Activated CD8-positive, alpha-beta memory T cell treated with anti-CD3 and anti-CD28 coated beads, Interleukin-2, amount 50 U/mL, for 4 hours (primary cell): ENCODE measurements at places on chromosomes 11 and 22.

- DNase-seq, result no peak
These were observed 109.1 kb downstream of the RASSF10 start for GRCh38 chr11:13118194-13118593.

- no peak for DNase-seq
These were observed 4.6 kb downstream of the PDGFD start for GRCh38 chr11:104159356-104159755.

GRCh38 chr11:71185411-71185810 is 67.0 kb downstream of the SHANK2 start:
- no peak for DNase-seq

GRCh38 chr11:120284272-120284671 is 40.8 kb upstream of the TLCD5 start:
- no peak for DNase-seq

- no peak for DNase-seq
These were observed 541.9 kb upstream of the CCDC90B start for GRCh38 chr11:83827940-83828554.

DNA sequence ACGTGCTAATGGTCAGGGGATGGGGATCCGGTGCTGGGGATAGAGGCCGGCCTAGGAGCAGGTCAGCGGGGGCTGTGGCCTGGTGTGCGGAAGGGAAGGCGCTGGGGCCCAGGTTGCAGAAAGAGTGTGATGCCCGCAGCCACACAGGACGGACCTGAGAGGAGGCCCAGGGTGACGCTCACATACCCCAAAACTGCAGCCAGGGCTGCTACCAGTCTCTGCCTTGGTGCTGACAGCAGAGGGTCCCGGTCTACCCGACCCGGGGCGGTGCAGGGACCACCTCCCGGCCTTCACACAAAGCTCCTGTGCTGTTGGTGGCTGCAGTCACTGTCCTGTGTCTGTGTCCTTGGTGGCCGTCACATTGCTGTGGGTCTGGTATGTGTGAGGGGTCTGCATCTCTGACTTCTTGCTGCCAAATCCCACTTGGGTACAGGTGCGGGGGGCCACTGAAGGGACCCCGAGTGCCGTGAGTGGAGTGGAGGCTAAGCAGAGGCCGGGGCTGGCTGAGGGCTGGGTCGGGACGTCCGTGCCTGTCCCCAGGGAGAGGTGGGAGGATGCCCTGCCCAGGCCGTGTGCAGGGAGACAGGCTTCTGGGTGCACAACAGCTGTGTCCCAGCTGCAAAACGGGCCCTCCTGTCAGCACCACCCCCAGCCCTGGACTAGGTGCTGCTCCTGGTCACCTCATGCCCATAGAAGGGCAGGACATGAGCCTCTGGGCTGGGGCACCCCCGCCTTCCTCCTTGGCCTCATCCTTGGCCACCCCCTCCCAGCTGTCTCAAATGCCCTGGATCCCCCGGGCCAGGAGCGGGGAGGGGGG is 1.5 kb downstream of the LSP1 start:
- DNase-seq, result no peak

DNA sequence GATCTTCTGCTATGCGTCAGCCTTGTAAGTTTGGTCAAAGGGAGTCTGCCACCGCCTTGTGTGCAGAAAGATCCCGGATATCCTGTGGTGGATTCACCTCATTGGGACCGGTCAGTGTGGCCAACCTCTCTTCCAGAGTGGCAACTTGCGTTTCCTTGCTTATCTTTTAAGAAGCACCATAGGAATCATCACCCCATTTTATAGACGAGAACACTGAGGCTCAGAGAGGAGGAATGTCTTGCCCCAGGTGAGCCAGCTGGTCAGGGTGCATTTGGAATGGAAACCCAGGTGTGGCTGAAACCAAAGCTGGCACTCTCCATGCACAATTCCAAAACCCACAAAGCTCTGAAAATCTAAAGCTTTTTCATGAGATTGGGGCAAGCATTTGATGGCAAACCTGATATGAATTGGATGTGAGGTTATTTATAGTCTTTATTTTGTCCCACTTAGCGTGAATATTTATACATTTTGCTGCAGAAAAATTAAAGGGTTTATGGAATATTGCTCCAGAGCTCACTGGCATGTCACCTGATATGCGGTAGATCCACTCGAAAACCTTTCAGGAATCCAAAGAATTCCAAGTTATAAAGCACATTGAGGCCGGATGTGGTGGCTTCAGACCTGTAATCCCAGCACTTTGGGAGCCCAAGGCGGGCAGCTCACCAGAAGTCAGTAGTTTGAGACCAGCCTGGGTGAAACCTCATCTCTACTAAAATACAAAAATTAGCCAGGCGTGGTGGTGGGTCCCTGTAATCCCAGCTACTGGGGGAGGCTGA is 12.1 kb upstream of the EIF3D start:
- DNase-seq, result no peak

DNA sequence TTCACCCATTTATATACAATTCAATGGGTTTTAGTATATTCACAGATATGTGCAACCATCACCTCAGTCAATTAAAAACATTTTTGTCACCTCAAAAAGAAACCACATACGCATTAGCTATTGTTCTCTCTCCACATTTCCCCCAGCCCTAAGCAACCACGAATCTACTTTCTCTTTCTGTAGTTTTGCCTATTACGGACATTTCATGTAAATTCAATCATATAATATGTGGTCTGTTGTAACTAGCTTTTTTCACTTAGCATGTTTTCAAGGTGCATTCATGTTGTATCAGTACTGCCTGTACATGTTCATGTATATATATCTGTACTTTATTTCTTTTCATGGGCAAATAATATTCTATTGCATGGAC is 104.7 kb upstream of the RRM1 start:
- no peak for DNase-seq

- DNase-seq, result no peak
These were observed 411 bp downstream of the ACTN3 start for GRCh38 chr11:66546966-66547661.

- DNase-seq, result no peak
These were observed 12.6 kb downstream of the TCIRG1 start for GRCh38 chr11:68051191-68052136.

GRCh38 chr22:43745783-43746356 is 66.2 kb downstream of the EFCAB6 start:
- DNase-seq, result no peak

GRCh38 chr22:23305321-23305910 is 125.1 kb downstream of the BCR start:
- DNase-seq, result no peak

GRCh38 chr11:34313099-34313517 is 44.7 kb downstream of the ABTB2 start:
- DNase-seq, result no peak

DNA sequence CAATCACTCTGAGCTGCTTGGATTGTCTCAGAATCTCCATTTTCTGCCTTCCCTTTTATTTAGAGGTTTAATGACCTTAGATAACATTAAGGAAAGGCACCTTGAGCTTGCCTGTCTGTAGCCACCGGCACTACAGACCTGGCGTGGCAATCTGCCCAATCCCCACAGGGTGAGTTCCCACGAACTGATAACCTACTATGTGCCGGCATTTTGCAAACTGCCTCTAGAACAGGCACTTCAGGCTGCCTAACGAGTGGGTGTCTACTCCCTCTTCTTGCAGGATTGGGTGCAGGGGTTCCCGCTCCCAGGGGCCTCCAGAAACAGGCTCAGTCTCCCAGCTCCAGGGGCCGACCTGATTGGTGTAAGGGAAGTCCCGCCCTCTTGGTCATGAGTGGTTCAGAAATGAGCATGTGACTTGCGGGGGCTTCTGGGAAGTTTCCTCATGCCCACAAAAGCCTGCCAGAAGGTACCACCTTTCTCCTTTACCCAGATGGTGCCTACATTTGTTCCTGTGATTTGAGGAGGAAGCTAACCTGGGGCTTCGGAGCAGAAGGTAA is 120.0 kb upstream of the LDLRAD3 start:
- no peak for DNase-seq

DNA sequence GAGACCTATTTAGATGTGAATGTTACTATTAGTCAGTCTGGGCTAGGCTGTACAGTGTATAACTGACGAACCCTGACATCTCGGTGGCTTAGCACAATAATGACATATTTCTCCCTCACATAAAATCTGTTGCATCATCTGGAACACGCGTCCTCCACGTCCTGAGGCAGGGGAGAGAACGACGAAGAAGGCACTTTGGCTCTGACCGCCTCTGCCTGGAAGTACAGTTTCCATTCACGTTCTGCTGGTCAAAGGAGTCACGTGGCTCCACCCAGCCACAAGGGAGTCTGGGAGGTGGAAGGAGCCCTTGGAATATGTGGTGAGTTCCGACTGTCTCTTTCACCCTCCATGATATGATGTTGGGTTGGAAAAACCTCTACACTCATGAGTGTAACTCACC is 55.1 kb upstream of the CD82 start:
- no peak for DNase-seq

DNA sequence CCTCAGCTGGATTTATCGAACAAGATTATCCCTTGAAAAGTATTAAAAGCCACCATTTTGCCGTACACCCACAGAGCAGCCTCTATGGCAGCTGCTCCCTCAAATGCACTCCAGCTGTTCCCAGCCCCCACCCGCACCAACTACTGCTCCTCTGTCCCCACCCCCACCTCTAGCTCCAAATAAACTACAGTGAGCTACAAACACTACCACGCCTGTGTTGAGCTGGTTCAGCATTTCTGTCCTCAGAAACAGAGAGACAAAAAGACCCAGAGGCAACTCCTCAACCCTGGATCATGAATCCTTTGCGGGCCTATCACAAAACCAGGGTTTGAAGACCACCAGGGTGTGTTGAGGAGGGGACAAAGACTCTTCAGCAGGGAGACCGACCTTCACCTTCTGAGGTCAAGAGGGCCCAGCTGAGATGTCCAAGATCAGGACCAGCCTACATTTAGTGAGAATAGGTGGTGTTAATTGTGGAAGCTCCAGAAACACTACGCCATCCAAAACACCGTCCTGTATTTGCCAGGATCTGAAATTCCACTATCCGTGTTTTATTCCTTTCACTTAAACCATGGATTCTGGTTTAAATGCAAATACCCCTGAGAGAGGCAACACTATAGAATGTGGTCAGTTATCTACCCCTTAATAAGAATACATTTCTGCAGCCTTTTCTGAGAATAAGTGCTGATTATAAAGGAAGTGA is 195.9 kb downstream of the DSCAML1 start:
- no peak for DNase-seq

DNA sequence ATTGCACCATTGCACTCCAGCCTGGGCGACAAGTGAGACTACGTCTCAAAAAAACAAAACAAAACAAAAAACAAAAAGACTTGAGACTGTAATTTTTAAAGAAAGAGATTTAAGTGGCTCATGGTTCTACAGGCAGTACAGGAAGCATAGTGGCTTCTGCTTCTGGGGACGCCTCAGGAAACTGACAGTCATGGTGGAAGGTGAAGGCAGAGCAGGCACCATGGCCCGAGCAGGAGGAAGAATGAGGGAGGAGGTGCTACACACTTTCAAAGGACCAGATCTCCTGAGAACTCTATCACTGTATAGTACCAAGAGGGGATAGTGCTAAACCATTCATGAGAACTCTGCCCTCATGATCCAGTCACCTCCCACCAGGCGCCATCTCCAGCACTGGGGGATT is 52.0 kb downstream of the CBL start:
- peak; percentile 22 for DNase-seq

DNA sequence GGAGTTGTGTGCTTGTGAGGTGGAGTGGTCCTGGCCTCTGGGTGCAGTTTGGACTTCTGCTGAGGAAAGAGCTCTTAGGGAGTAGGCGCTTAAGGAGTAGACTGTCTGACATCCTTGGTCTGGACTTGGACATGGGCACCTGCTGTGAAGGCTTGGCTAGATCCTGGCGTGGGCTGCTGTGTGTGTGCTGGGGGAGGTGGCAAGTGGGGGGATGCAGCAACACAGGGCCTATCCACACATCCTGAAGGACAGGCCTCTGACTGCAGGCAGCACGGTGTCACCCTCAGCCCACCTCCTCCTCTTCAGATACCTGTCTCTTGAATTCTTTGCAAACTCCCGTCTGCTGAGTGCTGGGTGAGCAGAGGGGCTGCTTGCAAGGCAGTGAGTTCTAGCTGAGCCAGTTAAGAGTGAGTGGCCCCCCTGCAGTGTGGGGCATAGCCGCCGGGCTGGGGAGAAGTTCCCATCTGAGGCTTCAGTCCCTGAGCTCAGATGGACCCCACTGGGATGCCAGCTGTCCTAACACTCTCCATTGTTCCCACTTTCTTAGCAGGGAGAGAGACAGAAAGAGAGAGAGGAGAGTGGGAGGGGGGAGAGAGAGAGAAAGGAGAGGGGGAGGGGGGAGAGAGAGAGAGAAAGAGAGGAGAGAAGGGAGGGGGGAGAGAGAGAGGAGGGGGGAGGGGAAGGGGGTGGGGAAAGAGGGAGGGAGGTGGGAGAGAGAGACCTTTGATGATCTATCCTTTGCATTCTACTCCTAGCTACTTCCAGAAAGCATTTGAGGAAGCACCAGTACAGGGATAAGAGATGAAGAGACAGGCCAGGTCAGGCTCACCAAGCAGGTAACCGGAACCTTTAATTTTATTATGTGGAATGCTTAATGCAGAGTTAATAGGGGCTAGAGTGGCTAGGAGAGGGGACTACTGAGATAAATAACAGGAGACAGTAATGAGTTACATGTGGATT is 12.6 kb downstream of the SOX10 start:
- DNase-seq, result no peak

DNA sequence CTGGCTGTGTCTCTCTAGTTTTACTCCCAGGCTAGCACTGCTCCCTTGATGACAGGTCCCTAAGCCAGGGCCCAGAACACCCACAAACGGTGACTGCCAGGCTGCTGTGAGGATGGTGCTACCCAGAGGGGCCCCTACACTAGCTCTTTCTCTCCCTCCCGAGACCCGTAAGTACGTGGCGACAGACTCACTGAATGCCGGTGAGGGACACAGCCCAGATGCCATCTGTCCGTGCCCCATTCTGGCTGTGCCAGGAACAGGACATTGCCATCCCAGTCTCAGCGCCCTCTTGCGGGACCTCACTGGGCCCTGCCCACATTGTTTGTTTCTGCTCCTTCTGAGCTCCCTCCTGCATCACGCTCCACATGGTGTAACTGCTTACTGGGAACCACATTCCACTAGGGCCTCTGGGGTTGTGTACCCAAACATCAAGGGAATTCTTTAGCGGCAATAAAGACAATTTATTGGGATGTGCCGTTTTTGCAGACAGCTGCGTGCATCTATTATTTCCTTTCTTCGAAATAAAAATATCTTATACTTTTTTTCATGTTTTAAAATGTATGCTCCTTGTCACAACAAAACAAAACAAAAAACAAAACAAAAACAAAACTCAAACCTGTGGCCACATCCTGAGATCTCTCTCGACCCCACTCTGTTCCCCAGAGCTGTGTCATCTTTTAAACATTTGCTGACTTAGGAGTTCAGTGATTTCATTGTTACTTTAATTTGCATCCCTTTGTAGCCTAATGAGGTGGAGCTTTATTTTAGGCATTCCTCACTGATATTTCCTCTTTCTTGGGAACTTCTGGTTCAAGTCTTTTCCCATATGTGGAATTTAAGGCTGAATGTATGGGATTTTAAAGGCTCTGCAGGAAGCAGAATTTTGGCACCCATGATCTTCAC is 4.4 kb upstream of the TPCN2 start:
- no peak for DNase-seq
